T47D (cell line): ENCODE measurements at places on chromosomes 4 and X.

DNA sequence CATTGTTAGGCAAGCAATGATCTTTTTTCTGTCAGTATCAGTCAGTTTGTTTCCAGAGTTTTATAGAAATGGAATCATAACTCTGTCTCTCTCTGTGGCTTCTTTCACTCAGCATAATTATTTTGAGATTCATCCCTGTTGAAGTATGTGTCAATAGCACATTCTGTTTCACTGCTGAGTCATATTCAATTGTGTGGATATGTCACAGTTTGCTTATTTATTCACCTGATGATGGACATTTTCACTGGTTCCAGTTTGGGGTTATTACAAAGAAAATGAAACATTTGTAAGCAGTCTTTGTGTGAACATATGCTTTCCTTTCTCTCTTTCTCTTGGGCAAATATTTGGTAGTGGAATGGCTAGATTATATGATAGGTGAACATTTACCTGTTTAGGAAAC lies 10.2 kb upstream of the ZNF718 start:
- DNase-seq, result no peak

DNA sequence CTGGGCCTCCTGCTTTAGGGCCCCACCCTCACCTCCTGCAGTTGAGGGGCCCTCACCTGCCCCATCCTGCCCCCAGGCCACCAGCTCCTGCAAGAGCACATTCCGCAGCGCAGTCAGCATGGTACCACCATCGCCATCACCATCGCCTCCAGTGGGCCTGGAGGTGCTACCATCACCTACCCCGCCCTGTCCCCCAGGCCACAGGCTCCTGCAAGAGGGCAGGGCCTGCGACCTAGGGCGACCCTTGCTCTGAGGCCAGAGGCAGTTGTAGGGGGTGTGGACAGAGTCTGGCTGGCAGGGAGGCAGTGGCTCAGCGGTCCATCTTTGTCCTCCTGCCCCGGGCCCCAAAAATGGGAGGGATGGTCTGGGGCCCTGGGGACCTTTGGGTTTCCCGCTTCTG lies 3.9 kb upstream of the HAUS7 start:
- no peak for DNase-seq

DNA sequence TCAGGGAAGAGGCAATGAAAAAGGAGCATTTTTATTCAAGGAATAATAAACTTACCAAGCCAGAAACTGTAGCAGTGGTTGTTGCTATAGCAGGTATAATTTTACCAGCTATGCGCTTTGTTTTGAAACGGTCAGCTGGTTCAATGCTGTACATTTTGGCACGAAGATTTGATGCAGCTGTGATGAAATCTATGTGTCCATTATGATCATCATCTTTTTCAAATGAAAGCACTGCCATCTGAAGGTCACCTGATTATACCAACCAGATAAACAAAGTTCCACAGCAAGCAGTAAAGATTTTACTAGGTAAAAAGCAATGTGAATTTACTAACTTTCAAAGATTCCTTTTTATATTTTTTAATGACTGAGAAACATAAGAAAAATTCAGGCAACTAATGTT lies 66.4 kb downstream of the STAP1 start:
- DNase-seq, result no peak

- DNase-seq, result peak; percentile 31
Observed at GRCh38 chrX:141469469-141469868, 115.1 kb downstream of the SPANXA1 start.

- DNase-seq, result no peak
Observed at GRCh38 chr4:43331226-43332051, 438.9 kb downstream of the GRXCR1 start.

DNA sequence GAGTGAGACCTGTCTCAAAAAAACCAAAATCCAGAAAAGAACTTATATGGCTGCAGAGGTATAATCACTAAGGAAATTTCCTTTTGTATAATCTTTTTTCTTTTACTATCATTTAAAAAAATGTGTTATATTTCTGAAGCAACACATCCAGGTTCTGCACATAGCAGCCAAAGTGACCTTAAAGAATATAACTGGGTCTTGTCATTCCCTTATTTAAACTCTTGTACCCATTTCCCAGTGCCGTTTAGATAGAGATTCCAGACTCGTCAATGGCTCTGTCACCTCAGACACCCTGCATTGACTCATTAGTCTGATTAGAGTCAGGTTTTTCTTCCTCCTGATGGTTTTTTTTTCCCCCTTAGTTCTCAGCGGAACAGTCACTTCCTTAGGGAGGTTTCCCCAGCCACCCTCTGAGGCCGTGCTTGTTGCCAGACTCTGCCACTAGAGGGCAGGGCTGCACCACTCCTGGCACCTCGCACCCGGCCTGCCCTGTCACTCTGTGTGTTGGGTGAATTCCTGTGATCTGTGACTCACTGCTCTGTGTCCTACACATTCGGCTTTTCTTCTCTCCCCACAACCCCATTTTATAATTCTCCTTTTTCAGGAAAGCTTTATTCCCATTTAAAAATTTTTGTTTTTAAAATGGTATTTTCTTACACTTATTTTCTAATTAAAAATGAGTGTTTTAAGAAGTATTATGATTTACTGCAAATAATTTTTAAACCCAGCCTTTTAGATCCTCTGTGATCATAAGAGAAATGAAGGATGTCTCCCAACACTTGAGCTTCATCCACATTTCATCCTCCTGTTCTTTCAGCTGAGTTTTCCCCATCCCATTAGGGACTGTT lies 32.1 kb downstream of the HTT start:
- peak; percentile 86 for DNase-seq

GRCh38 chr4:1544861-1545281 lies 138.6 kb upstream of the NKX1-1 start:
- DNase-seq, result peak; percentile 73

GRCh38 chrX:37776283-37776986 lies 3.4 kb upstream of the CYBB start:
- no peak for DNase-seq

DNA sequence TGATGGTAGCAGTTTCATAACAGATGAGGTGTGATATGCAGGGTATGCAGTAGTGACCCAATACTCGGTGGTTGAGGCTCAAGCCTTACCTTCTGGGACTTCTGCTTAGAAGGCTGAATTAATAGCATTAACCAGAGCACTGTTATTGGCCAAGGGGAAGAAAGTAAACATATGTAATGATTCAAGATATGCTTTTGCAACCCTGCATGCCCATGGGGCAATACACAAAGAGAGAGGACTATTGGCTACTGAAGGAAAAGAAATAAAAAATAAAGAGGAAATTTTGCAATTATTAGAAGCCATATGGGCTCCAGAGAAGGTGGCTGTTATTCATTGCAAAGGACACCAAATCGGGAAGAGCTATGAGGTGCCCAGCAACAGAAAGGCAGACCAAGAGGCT lies 8.7 kb downstream of the GAGE10 start:
- no peak for DNase-seq

DNA sequence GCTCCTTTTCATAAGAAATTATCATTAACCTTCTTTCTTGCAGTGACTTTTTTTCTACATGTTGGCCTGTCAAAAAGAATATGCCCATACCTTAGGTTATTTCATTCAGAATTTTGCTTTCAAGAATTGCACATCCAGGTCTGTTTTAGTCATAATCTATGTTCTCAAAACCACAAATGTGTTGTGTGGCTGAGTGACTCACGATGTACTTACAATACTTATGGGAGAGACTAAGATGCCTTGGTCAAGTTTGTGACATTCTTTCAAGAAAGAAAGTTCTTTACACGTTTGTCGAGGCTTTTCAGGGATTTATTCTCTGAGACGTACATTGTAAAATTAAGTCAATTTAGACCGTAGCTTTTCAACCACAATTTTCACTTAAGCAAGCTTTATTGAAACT lies 396.7 kb downstream of the FSTL5 start:
- no peak for DNase-seq

DNA sequence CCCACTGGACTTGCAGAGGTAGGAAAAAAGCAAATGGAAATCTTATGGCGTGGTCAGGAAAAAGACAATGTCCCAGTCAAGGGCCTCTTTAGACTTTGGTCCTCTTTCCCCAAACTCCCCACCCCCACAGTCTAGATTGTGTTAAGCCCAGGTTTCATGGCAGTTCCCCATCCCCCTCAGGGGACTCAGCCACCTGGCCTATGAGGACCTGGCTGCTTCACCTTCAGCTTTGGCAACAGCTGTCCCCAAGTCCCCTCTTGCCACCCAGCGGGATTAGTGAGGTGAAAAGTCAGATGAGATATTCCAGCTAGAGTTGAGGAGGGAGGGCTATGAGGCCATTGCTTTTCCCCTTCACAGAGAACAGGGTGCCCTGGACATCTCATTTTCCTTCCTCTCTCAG lies 457 bp downstream of the RIPPLY1 start:
- DNase-seq, result no peak

DNA sequence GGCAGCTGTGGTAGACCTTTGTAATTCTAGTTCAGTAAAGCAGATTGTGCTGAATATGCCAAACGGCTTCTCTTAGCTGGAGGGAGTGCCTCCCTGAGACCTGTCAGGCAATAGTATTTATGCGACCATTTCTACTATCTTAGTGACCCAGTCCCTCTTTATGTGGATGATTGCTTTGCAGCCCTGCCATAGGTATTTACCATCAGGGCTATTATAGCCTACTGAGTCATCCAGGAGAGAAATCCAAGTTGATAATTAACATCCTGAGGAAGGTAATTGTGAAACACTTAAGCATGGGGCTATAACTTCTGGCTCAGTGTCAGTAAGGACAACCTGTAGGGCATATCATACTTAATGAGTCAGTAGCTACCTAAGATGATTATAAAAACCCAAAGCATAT lies 103.9 kb upstream of the MAOA start:
- DNase-seq, result no peak

DNA sequence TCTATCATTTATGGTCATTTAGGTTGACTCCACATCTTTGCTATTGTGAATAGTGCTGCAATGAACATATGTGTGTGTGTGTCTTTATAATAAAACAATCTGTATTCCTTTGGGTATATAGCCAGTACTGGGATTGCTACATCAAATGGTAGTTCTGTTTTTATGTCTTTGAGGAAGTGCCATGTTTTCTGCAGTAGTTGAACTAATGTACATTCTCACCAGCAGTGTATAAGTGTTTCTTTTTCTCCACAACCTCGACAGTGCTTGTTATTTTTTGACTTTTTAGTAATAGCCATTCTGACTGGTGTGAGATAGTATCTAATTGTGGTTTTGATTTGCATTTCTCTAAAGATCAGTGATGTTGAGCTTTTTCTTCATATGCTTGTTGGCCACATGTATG lies 80.5 kb downstream of the ARHGAP6 start:
- DNase-seq, result no peak

- no peak for DNase-seq
Observed at GRCh38 chrX:40127052-40127451, 29.3 kb upstream of the BCOR start.

GRCh38 chr4:177566691-177567090 lies 124.5 kb upstream of the AGA start:
- DNase-seq, result peak; percentile 81

- no peak for DNase-seq
Observed at GRCh38 chr4:107688421-107688820, 31.6 kb downstream of the PAPSS1 start.

- no peak for DNase-seq
Observed at GRCh38 chrX:38036466-38036865, 30.1 kb downstream of the SYTL5 start.

GRCh38 chr4:134201216-134202161 lies at the start of gene PABPC4L:
PABPC4L (minus strand) TSS chr4:134201789; CDS start chr4:134201019, 770 bp downstream.
- no peak for DNase-seq

DNA sequence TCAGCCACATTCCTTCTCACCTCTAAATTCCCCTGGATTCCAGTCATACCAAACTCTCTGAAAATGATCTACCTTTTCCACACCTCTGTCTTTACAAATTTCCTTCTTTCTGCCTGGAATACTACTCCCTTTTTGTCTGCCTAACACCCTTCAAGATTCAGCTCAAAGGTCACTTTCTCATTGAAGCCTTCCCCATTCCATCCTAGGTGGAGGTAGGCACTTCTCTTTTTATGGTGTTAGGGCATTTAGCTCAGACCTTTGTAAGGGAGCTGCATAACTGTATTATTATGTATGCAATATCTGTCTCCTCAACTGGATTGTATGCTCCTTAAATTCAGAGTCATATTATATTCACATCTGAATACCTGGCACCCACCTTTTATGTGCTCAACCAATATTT lies 137.7 kb downstream of the RCHY1 start:
- no peak for DNase-seq

DNA sequence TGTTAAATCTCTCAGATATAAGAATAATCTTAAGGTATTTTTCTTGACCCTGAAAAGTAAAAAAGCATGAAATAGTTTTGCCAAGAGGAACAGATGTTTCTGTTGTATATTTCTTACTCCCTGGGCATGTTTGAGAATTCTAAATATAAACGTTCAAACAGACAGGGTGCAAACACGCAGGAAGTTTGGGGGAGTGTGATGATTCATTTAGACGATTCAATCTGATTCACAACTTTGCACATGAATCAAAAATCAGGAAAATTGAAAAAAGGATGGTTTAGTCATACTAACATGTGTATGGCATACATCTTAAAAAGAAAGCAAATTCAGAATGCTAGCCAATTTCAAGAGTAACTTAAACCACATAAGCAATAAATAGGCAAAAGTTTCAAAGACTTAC lies 340.3 kb upstream of the GRID2 start:
- DNase-seq, result no peak

DNA sequence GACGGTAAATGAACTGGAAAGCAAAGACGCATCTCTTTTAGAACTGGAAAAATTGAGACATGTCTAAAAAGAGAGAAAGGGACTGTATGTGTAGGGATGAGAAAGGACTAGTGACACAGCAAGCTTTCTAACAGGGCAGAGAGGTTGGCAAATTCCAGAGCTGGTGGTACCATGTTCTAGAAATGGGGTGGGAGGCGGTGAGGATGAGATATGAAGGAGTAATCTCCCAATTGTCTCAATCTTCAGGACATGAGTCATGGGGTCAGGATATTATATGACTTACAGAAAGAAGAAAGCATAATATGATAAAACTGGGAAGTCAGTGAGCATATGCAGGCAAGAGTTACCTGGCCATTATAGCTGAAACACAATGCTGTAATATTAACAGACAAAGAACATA lies 14.2 kb downstream of the TAB3 start:
- no peak for DNase-seq

- DNase-seq, result peak; percentile 36
Observed at GRCh38 chr4:39613093-39613656, 25.5 kb downstream of the SMIM14 start.

- DNase-seq, result no peak
Observed at GRCh38 chr4:3399277-3400194, 42.2 kb upstream of the HGFAC start.

DNA sequence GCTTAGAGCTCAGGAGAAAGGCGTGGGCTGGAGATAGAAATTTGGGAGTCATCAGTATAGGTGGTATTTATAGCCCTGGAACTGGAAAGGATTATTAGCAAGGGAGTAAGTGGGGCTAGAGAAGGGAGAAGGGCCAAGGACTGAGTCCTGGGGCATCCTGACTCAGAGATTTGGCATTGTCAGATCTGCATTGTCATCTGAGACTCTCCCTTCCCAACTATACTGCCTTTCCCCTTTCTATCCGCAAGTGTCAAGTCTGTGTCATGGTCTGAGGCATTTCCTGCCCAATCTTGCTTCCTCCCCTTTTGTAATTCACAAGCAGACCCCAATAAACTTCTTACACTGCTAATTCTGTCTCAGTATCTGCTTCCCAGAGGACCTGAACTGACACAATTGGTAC lies 24.4 kb upstream of the SLC25A43 start:
- DNase-seq, result no peak
